CD8-positive, alpha-beta memory T cell (primary cell): ENCODE measurements at places on chromosomes 5 and 9. TPM values are rescaled to one million over a fixed set of nuclear protein-coding genes. Genes with fewer than 3 reads are reported as not detected.
A peak's percentile ranks its signal among the peaks of the same experiment; 100 is the strongest.

DNA sequence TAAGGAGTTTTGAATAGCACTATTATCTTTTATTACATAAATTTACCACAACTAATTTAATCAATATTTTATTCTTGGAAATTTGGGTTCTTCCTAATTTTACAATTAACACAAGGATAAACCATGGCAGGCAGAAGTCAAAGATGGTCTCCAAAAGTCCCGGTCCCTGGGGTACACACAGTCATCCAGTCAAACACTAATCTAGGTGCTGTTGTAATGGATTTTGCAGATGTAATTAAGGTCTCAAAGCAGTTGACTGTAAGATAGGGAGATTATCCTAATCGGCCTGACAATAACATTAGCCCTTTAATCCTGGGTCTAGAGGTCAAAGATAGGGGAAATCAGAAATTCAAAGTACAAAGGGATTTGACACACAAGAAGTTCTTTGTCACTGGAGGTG is 57.5 kb upstream of the HTR1A start:
- no peak for DNase-seq
- no peaks in the 10 kb centered on the region for H3K36me3 ChIP-seq
- H3K4me1 ChIP-seq: no peaks in the 10 kb centered on the region
- H3K4me3 ChIP-seq: no peak overlapping the region
- H3K27ac ChIP-seq: no peak overlapping the region

DNA sequence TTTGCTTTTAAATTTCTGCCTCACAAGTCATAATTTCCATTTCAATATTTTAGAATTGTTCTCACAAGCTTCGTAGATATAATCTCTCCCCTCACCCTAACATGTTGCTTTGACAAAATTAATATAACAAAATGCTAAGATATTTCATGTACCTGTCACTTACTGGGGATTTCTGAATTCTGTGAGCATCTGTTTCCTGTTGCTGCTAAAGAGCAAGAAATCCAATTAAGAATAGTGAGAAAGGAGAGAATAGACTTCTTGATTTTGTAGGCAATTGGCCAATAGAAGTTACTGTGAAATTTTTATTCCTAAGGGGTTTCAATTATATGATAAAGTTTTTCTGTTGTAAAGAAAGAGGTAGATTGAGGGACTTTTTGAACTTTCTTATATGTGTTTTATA is 796.5 kb upstream of the ARRDC3 start:
- no peak for DNase-seq
- H3K4me3 ChIP-seq: no peak overlapping the region
- H3K27ac ChIP-seq: no peak overlapping the region
- no peaks in the 10 kb centered on the region for H3K36me3 ChIP-seq
- no peaks in the 10 kb centered on the region for H3K27me3 ChIP-seq

- DNase-seq: peak; percentile 24
- no peaks in the 10 kb centered on the region for H3K36me3 ChIP-seq
- no peak overlapping the region for H3K27ac ChIP-seq
- H3K27me3 ChIP-seq: no peaks in the 10 kb centered on the region
- H3K4me1 ChIP-seq: peaks cover 4% of the 10 kb centered on the region
Measured at GRCh38 chr9:6054280-6055099, 39.1 kb upstream of the RANBP6 start.

DOCK8 gene
- 136 TPM for total RNA-seq

DNA sequence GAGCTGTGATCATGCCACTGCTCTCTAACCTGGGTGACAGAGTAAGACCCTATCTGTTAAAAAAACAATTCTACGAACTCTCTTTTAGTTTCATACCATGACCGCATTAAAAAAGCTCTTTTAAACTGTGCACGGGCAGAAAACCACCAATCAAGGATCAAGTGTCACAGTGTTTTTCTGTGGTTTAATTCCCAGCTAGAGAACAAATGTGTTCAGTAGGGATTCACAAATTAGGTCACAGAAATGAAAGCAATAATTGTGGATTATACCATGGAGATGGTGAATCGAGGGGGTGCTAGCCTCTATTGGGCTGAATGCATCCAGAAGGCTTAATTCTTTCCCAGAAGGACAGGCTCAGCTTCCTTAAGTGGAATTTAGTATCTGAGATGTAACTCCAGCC is 79.1 kb downstream of the ATG10 start:
- H3K27me3 ChIP-seq: no peaks in the 10 kb centered on the region
- H3K4me1 ChIP-seq: no peaks in the 10 kb centered on the region
- no peak overlapping the region for H3K4me3 ChIP-seq

DNA sequence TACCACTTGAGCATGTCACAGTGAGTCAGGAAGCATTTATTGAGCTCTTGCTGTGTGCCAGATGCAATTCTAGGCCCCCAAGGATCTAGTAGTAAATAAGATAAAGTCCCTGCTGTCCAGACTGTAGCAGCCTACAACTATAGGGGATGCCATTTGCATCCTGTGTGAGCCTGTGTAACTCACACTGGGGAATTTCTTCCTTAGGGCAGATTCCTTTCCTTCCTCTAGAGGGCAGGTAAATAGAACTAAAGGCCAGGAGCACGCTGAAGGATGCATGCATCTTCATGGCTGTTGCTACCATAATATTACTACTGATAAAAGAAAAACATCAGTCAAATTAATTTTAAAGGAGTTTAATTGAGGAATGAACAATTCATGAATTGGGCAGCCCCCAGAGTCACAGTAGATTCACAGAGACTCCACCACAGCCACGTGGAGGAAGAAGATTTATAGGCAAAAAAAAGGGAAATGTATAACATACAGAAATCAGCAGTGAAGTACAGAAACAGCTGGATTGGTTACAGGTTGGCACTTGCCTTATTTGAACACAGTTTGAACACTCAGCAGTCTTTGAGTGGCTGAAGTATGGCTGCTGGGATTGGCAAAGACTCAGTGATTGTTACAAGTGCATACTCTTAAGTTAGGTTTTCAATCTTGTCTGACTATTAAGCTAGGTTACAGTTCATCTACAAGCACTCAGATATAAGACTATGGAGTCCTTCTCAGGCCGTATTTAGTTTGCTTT is 98.9 kb downstream of the ACTL7B start:
- H3K36me3 ChIP-seq: no peaks in the 10 kb centered on the region
- no peak overlapping the region for H3K27ac ChIP-seq

RMI1 gene
- total RNA-seq: 29.0 TPM

DNA sequence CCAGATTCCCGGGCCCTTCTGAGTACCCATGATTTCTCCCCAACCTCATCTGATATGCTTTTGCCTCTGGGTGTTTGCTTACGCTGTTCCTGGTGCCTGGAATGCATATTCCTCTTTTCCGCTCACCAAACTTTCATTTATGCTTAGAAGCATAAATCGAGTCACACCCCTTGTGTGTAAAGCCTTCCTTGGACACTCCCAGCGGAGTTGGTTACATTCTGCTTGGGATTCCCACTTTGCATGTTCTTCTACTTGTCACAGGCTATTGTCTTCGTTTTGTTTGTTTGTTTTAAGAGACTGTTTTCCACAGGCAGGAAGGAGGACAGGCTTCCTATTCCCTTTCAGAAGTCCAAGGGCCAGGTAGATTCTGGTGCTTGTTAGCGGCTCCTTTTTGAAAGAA is 76.5 kb downstream of the SEC61B start:
- H3K27ac ChIP-seq: no peak overlapping the region
- H3K36me3 ChIP-seq: no peaks in the 10 kb centered on the region
- H3K27me3 ChIP-seq: no peaks in the 10 kb centered on the region
- no peaks in the 10 kb centered on the region for H3K4me1 ChIP-seq
- no peak for DNase-seq

DCTN3 gene
- 83.3 TPM for total RNA-seq

ADAMTS19 gene
- total RNA-seq: not detected

SLC36A3 gene
- total RNA-seq: not detected

- H3K4me1 ChIP-seq: no peaks in the 10 kb centered on the region
- DNase-seq: no peak
- no peaks in the 10 kb centered on the region for H3K27me3 ChIP-seq
- no peak overlapping the region for H3K27ac ChIP-seq
Measured at GRCh38 chr5:75952963-75953362, 130.2 kb upstream of the SV2C start.
